ENCODE measurements at places on chromosomes 5 and 9.

GRCh38 chr9:116471093-116471906 lies 215.8 kb upstream of the TRIM32 start:
- DNase-seq, result no peak

GRCh38 chr5:28164568-28164967 lies 1126.2 kb upstream of the CDH9 start:
- no peak for DNase-seq

GRCh38 chr5:1385395-1386273 lies 40.7 kb upstream of the CLPTM1L start:
- peak; percentile 55 for DNase-seq

DNA sequence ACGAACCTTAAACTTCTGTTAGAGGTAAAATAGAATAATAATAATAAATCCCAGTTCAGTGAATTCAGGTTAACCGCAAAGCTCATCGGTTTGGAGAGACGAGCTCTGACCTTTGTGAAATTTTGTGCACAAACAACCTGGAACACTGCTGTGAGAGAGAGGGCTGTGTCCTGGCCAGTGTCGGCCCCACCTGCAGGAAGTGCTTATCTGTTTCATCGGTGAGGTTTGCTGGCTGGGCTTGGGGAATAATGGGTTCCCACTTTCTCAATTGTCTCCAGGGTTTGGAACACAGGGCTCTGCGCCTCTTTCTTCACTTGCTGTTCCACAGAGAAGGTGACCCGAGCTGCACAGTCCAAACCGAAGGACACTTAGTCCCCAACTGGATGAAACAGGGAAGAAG lies 19.3 kb upstream of the CLPTM1L start:
- no peak for DNase-seq

DNA sequence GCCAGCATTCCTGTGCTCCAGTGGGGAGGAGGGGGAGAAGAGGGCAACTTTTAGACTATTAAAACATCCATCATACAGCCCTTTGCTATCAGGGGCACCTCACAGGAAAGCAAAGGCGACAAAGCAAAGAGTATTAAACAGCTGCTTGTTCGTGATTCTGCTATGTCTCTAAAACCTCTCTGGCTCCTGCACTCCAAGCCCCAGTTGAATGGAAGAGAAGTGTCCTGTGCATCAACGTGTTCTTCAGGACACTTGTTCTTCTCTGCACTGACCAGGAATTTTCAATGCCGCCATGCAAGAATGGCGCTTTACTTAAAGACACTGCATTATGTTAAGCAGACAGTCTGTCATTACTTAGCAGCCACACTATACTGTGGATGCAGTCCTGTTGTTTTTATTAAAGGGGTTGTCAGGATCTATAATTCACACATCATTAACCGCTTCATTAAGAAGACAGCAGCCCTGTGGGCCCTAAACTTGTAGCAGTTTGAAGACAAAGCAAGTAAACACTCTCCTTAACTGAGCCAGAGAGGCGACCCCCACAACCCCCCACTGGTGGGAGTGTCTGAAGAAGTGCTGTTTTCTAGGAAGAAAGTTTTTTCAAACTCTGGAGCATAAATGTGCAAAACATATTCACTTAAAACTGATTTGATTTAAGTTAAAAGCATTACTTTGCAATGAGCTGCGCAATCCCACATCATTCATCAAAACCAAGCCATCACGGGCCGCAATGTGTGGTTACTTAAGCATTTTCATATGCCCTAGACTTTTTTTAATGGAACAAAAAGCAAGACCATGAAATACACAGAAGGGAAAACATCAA lies 164.5 kb downstream of the ZNF608 start:
- DNase-seq, result no peak

DNA sequence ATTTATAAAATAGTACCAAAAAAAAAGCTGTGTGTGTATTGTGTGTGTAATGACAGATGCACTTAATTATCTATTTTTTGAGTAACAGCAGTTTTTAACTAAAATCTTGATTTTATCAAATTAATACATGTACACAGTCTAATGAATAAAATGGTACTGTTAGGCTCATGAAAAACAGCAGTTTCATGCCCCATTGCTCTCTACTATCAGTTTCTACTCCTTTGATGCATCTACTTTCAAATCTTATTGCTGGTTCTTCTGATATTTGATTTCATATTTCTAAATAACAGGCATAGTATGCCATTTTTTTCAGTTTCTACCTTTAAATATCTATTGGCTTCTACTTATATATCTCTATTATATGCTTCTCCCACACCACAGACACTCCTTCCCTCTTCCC lies 117.4 kb downstream of the CCDC171 start:
- no peak for DNase-seq

- DNase-seq, result no peak
These were observed 1.6 kb downstream of the C9orf152 start for GRCh38 chr9:110206389-110206788.

DNA sequence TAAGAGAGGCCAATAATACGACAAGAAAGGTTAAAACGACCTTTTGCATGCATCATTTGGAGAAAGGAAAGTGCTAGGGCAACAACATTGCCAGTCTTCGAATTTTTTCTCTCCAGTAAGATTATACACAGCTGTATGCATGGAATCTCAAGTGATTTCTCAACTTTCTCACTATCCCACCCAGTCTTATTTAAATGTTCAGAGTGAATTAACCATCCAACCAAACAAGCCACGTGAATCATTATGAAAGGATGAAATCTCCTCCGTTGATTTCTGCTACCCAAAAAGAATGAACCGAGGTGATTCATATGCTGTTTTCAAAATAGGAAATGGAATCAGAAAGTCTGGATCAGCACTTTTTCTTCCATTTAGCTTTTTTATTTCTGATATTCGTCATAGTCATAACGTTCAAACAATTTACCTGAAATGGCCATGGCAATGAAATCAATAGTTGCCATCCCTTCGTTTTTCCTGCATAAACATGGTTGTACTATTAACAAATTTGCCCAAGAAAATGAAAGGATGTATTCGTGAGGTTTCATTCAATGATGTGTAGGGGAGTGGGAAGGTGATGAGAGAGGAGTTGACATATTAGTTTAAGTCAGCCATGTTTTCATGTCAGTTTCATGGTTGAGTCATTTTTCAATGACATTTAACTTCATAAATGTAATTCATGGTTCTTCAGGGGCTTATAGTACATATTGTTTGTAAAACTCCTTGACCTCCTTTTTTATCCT lies 170.9 kb upstream of the WWC1 start:
- DNase-seq, result no peak

GRCh38 chr5:144451187-144451973 lies 280.7 kb downstream of the KCTD16 start:
- DNase-seq, result no peak

GRCh38 chr9:131727184-131727759 lies 12.6 kb downstream of the RAPGEF1 start:
- no peak for DNase-seq

DNA sequence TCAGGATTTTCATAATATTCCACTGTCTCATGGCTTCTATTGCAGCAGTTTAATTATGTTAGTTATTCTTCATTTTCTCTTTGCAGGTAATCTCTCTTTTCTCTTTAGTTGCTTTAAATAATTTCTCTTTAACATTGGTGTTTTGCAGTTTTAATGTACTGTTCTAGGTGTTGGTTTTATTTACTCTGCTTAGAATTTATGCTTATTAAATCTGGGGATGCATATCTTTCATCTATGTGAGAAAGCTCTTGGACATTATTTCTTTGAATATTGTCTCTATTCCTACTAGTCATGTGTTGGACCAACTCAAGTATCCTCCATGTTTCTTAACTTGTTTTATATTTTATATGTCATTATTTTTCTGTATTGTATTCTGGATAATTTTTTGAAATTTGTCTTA lies 218.7 kb upstream of the TUT7 start:
- DNase-seq, result no peak

DNA sequence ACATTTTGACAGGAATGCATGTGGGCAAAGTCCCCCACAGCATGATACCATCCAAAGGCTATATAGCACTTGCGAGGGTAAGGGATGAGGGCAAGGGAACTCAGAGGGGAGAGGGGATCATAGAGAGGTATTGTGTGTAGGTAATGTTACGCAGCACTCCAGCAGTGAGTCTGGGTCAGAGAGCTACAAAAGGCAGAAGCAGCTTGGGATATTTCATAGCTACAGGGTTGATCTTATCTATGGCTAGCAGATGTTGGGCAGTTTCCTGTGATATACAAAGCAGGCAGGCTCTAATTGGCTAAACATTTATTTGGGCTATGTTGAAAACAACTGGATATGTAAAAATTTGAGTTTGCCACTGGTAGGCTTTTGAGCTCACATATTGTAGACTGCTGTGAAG lies 17.8 kb upstream of the SLCO4C1 start:
- DNase-seq, result no peak

DNA sequence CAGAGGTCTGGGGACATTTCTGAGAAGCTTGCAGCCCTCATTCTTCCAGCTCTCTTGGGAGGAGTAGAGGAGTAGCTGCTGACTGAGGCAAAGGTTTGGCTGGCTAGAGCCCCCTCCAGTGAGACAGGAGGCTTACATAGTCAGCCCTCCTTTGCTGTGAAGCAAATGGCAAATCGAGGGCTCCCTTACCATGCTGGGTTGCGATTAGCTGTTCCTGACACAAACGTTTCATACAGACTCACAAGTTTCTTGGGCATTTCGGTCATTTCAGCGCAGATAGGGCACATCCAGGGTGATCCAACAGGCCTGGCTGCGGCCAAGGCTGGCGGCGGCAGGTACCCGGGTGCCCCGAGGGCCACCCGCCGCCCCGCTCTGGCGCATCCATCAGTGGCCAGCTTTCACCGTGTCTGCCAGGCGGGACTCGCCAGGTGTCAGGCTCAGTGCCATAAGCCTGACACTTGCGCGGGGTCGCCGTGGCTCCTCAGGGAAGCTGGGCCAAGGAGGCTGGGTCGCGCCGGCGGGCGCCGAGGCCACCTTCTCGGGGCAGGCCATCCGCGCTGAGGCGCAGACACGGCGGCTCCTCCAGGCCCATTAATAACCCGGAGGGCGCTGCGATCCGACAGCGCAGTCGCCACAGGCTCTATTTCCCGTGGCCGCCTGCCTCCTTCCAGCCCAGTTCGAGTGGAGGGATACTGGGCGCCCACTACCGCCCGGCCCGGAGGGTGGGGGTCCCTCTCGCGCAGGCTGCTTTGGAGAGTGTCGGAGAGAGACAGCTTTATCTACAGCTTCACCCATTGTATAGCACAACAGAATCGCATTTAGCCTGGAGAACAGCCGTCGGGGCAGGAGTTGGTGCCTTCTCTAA lies 9.1 kb downstream of the PRDM6 start:
- DNase-seq, result no peak

DNA sequence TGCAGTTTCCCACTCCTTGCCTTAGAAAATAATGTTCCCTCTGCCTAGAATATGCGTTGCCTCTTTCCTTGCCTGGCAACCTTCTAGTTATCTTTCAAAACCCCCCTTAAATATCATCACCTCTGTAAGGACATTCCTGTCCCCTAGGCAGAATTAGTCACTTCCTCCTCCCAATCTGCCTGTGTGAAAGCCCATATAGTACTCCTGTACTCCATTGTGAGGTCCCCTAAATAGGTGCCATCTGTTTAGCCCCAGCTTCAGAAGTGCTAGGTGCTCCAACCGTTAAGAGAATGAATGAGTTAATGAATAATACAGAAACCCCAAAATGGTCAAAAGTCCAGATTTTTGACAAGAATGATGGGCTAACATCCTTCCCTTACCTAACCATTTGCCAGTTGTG lies 181.4 kb downstream of the GDNF start:
- DNase-seq, result no peak

GRCh38 chr9:98974554-98974953 lies 30.8 kb downstream of the COL15A1 start:
- DNase-seq, result no peak

- DNase-seq, result no peak
These were observed 111.3 kb upstream of the NR3C1 start for GRCh38 chr5:143514616-143515335.

DNA sequence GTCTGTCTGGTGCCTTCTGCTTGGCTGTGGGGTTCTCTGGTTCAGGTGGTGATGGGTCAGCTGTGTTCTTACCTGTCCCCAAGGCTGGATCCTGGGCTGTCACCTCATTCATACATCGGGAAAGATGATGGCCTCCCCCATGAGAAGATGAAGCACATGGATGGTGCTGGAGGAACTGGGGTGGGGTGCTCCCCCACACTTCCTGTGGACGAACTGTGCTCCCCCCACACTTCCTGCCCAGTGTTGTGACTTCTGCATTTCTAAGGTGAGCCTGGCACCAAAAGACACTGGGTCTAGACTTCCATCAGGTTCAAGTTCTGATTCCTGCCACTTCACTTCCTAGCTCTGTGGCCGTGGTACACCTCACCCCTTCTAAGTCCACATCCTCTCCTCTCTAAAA lies 4.3 kb upstream of the SURF6 start:
- no peak for DNase-seq

- no peak for DNase-seq
These were observed 75.4 kb upstream of the MAN2A1 start for GRCh38 chr5:109614301-109614700.

GRCh38 chr5:169416583-169417196 lies 115.8 kb upstream of the SLIT3 start:
- no peak for DNase-seq
